D721Med (cell line): ENCODE measurements at places on chromosomes 4 and X.

DNA sequence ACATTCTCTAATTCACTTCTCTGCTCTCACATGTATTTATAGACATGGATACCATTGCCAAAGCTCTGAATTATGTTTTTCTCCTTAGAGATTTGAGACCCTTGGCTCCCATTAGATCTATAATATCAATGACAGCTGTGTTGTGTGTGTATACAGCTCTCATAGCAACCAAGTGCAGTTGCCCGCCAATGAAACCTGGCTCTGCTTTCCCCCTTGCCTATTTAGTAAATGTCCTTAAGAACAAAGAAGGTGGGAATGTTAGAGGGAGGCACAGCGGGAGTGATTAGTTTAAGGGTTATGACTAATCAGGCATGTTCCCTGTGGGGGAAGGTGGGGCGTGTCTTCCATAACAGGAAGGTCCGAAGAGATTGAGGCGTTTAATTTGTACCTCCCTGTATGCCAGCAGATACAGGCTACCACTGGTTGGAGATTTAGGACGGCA, 100.5 kb upstream of the TBC1D9 start:
- DNase-seq = no peak

GRCh38 chrX:50471390-50471789, 765 bp upstream of the DGKK start:
- DNase-seq = no peak

DNA sequence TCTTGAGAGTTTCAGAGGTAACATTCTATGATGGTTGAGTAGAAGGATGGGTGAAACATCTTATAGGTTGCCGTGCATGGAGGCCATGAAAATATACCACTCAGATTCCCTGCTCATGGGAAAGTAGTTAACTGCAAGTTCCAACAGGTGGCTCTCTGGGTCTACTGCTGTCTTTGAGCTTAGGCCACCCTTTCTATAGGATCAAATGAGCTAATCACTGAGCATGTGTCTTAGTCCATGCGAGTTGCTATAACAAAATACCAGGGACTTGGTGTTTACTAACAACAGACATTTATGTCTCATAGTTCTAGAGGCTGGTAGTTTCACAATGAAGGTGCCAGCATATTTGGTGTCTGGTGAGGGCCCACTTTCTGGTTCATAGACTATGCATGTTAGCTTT, 144.8 kb upstream of the UNC5C start:
- DNase-seq = no peak

- DNase-seq = peak; percentile 19
Measured at GRCh38 chr4:170853422-170854021, 763.8 kb upstream of the AADAT start.

- no peak for DNase-seq
Measured at GRCh38 chrX:49860867-49861535, 18.3 kb upstream of the USP27X start.

- no peak for DNase-seq
Measured at GRCh38 chrX:31199056-31199839, 127.4 kb upstream of the FTHL17 start.

- DNase-seq = no peak
Measured at GRCh38 chrX:40502688-40503087, 78.1 kb upstream of the ATP6AP2 start.

- no peak for DNase-seq
Measured at GRCh38 chrX:276581-277201, 4.5 kb upstream of the PLCXD1 start.

DNA sequence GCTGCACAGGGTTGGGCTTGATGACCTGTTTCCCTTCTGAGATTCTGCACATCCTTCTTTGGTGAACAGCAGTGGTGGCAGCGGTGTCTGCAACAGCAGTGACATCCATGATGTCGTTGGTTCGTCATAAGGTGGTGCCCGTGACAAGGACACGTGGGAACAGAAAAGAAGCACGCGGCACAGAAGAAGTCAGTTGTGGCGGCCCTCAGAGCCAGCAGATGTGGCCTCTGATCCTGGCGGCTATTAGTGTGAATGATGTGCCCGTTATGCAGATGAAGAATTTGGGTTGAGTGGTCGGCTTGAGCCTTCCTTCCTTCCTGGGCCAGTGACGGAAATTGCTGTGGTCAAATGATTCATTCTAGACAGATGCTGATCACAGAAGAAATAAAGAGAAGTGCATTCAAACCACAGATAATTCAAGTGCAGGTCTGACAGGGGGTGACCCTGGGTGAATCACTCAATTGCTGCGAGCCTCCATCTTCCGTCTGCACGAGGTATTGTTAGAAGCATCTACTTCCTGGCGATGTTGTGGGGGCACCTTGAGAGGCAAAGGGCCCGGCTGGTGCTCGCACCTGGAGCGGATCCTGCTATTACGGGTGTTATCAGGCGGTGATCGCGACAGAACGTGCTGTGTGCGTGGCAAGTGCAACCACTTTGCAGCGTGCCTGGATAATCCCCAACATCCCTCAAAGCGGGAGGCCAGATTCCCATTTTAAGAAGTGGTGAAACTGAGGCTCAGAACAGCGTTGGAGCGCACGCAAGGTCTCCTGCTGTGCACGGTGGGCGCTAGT, 215.2 kb upstream of the PSAPL1 start:
- no peak for DNase-seq

DNA sequence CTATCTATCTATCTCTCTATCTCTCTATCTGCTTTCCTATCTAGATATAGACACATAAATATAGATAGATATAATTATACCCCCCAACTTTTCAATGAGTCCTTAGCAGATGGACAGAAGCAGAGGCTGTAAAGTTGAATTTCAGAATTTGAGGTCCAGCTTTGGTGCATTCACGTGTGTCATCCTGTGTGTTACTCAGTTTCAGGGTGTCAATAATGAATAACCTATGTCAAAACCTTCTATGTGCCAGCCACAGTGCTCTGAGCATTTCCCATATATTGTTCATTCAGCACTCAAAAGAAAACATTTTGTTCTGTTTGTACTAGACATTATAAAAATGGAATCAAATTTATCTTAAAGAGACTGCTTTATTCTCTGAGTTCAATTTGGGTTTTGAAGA, 310.0 kb downstream of the ARHGAP24 start:
- DNase-seq = no peak

GRCh38 chr4:10050261-10050661, 29.0 kb upstream of the SLC2A9 start:
- no peak for DNase-seq

GRCh38 chrX:4935846-4936245, 1222.4 kb upstream of the PRKX start:
- DNase-seq = no peak

DNA sequence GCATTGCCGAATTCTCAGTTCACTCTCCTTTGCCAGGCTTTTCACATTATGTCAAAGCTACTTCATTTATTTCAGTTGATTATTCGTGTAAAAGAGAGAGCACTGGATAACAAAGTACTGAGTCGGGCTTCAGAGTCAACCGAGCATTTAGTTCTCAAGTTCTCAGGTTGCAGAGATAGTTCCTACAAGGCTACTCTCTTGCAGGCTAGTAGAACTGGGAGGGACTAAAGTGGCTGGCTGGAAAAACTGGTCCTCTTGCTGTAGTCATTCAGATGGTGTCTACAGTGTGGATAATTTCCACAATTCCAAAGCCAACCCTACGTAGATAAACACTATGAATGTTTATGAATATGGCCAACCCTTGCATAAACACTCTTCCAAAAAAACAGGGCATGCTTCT, 4.6 kb upstream of the CCNG2 start:
- DNase-seq = no peak

DNA sequence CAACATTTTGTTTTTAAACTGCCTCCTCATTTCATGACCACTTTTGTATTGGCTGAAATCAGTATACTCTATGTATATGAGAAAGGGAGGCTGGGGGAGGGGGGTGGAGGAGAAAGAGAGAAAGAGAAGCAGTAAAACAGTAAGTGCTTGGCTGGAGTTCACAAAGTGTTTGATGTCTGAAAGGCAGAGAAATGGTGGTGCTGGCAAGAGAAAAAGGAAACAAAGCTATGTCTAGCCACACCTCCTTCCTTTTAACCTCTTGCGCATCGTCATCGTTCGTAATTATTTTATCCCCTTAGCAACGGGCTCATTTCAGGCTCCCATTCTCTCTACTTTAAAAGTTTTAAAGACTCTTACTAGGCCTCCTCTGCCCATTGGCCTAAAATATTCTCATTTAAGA, 25.6 kb downstream of the RPA4 start:
- DNase-seq = no peak

DNA sequence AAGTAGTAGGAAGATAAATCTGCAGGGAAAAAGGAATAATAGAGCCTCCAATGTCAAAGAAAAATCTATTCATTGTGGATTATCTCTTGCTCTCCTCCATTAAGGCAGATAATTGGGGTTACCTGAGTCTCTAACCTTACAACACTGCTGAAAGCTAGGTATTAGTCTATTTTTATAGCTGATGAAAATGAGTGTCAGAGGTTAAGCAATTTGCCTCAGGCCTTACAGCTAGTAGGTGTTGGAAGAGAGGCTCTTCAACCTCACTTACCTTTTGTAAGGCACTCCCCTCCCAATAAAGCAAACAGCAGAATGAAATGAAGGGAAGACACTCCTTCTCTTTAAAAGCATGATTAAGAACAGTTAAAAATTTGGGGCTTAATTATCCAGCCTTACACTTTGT, 45.4 kb upstream of the GAB1 start:
- no peak for DNase-seq

GRCh38 chr4:24924309-24924781, 11.5 kb upstream of the CCDC149 start:
- DNase-seq = no peak

GRCh38 chrX:68651110-68651509, 3.6 kb downstream of the STARD8 start:
- DNase-seq = no peak

- no peak for DNase-seq
Measured at GRCh38 chrX:33434256-33435092, 223.1 kb upstream of the DMD start.

DNA sequence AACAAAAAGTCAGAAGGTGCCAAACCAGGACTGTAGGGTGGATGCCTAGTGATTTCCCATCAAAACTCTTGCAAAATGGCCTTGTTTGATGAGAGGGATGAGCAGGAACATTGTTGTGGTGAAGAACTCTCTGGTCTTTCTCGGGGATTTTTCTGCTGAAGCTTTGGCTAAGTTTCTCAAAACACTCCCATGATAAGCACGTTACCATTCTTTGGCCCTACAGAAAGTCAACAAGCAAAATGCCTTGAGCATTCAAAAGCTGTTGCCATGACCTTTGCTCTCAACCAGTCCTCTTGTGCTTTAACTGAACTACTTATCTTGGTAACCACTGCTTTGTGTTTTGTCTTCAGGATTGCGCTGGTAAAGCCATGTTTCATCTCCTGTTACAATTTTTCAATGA, 3.0 kb upstream of the SEC31A start:
- DNase-seq = no peak

- DNase-seq = no peak
Measured at GRCh38 chr4:85508654-85509053, 33.7 kb downstream of the ARHGAP24 start.

- no peak for DNase-seq
Measured at GRCh38 chr4:66223068-66223703, 552.9 kb upstream of the EPHA5 start.
